ENCODE measurements at places on chromosomes 3 and 15. TPM values are rescaled to one million over a fixed set of nuclear protein-coding genes. Genes with fewer than 3 reads are reported as not detected.

DNA sequence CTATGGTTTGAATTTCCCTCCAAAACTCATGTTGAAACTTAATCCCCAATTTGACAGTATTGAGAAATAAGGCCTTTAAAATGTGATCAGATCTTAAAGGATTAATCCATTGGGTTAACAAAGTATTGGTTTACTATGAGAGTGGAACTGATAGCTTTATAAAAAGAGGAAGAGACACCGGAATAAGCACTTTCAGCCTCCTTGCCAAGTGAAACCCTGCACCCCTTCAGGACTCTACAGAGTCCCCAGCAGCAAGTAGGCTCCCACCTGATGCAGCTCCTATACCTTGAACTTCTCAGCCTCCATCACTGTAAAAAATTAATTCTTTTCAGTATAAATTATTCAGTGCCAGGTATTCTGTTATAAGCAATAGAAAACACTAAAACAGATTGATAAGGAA is 348.3 kb downstream of the CGGBP1 start:
- no peak overlapping the region for H3K27ac ChIP-seq
- H3K36me3 ChIP-seq, result no peaks in the 10 kb centered on the region
- DNase-seq, result no peak
- H3K4me1 ChIP-seq, result no peaks in the 10 kb centered on the region

DNA sequence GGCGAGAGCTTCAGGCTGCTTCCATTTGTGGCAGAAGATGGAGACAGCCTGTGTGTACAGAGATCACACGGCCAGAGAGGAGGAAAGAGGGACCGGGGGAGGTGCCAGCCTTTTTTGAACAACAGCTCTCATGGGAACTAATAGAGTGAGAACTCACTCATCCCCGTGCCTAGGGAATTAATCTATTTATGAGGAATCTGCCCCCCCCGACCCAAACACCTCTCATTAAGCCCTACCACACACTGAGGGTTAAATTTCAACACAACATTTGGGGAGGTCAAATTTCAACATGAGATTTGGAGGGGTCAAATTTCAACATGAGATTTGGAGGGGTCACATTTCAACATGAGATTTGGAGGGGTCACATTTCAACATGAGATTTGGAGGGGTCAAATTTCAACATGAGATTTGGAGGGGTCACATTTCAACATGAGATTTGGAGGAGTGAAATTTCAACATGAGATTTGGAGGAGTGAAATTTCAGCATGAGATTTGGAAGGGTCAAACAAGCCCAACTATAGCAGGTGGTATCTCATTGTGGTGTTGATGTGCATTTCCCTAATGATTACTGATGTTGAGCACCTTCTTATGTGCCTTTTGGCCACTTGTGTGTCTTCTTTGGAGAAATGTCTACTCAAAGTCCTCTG is 20.6 kb upstream of the RFTN1 start:
- no peaks in the 10 kb centered on the region for H3K36me3 ChIP-seq
- DNase-seq, result no peak
- no peak overlapping the region for H3K27ac ChIP-seq
- no peaks in the 10 kb centered on the region for H3K4me1 ChIP-seq
- no peaks in the 10 kb centered on the region for H3K27me3 ChIP-seq
- H3K4me3 ChIP-seq, result no peak overlapping the region

DNA sequence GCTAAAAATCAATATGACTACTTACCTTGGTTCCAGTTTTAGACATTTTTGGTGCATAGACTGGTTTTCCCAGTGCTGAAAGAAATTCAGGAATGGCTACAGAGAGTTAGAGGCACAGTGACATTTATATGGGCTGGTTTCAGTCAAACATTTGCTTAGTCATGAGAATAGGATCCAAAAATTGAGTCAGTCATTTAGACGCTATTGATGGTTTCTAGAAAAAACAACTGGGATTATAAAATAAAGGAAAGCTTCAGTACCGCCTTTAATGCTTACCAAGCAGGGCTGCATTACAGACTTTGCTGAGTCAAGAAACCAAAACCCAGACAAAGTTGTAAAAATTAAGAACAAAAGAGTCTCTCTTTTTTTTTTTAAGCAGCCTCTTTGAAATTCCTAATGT is at the start of gene CRYGS:
CRYGS (minus strand) TSS at position 100 of the 400 bp plus-strand sequence; CDS start at position 46, 54 bp downstream.
- peaks cover 6% of the 10 kb centered on the region for H3K4me1 ChIP-seq
- peaks cover under 1% of the 10 kb centered on the region for H3K36me3 ChIP-seq
- H3K27me3 ChIP-seq, result no peaks in the 10 kb centered on the region
- DNase-seq, result no peak
- no peak within 1 kb of the TSS for H3K27ac ChIP-seq
- no peak within 1 kb of the TSS for H3K4me3 ChIP-seq

The FAM3D gene
- total RNA-seq, result not detected

The CD80 gene
- total RNA-seq, result 0.14 TPM

GRCh38 chr3:188341501-188341900 is 187.5 kb downstream of the LPP start:
- no peak overlapping the region for H3K27ac ChIP-seq
- peaks cover 41% of the 10 kb centered on the region for H3K4me1 ChIP-seq
- no peak overlapping the region for H3K4me3 ChIP-seq
- no peaks in the 10 kb centered on the region for H3K27me3 ChIP-seq
- no peak for DNase-seq
- no peaks in the 10 kb centered on the region for H3K36me3 ChIP-seq

The TXNRD3 gene
- 8.3 TPM for total RNA-seq

- no peak for DNase-seq
- no peak overlapping the region for H3K27ac ChIP-seq
- H3K36me3 ChIP-seq, result no peaks in the 10 kb centered on the region
Measured at GRCh38 chr15:94856267-94856854, 625.0 kb downstream of the MCTP2 start.

The PATL2 gene
- 1.3 TPM for total RNA-seq

The KIF9 gene
- 0.68 TPM for total RNA-seq

The ANKUB1 gene
- total RNA-seq, result not detected

The FEZF2 gene
- total RNA-seq, result not detected

DNA sequence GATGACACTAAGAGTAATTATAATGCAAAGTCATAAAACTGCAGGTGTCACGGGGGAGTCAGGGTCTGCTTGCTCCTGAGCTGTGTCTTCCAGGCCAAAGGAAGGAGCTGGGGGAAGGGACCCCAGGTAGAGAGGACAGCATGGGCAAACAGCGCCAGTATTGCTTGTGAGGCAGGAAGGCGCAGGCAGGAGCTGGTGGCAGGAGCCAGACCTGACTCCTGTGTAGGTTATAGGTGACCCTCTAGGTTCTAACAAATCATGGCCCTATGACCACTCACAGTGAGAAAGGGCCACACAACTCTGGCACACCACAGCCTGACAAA is 1.9 kb downstream of the CISH start:
- H3K4me1 ChIP-seq, result peaks cover 69% of the 10 kb centered on the region
- no peak for DNase-seq
- H3K27me3 ChIP-seq, result no peaks in the 10 kb centered on the region

DNA sequence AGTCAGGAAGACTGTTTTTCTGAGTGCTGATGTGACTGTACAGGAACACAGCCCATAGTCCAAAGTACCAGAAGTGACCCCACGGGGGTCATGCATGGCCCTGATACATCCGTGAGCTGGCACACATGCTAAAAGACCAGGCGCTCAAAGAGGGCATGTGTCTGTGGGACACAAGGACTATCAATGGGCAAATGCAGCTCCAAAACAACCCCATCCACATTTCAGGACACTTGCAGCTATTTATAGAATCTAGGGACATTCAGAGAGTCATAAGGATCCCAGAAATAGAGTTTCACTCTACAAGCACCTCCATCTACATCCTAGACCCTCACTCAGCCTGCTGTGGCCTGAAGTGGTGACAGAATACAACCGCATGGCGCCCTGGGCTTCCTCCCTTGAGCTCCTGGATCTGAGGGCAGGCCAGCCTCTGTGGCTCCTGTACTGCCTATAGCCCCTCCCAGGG is 17.0 kb downstream of the SLC25A20 start:
- no peak for DNase-seq
- no peaks in the 10 kb centered on the region for H3K27me3 ChIP-seq
- H3K4me1 ChIP-seq, result no peaks in the 10 kb centered on the region

The WDR49 gene
- total RNA-seq, result 0.63 TPM

GRCh38 chr3:180283251-180283650 is 246.5 kb upstream of the PEX5L start:
- H3K27ac ChIP-seq, result no peak overlapping the region
- no peaks in the 10 kb centered on the region for H3K36me3 ChIP-seq
- no peaks in the 10 kb centered on the region for H3K27me3 ChIP-seq
- no peak for DNase-seq
- H3K4me1 ChIP-seq, result no peaks in the 10 kb centered on the region

Measured in thoracic aorta (tissue), 2 donors.